NCI-H774 (cell line): ENCODE measurements at places on chromosomes 16 and 17.

GRCh38 chr17:57086069-57086930 is 1.3 kb downstream of the AKAP1 start:
- DNase-seq: no peak

DNA sequence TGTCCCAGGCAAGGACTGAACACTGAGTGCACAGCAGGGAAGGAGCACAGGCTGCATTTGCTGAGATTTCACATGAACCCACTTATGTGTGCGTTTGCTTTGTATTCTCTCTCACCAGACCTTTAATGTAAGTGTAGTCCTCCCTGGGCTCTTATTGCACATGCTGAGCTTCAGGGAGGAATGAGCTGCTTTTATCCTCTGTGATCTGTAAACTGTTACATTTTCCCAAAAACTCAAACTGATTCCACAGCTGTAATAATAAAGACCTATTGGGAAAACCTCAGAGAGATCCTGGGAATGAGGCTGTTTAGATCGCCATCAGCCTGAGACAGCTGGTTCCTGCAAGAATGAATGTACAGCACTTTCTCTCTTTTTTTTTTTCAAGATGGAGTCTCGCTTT is 53.6 kb upstream of the ADORA2B start:
- no peak for DNase-seq

DNA sequence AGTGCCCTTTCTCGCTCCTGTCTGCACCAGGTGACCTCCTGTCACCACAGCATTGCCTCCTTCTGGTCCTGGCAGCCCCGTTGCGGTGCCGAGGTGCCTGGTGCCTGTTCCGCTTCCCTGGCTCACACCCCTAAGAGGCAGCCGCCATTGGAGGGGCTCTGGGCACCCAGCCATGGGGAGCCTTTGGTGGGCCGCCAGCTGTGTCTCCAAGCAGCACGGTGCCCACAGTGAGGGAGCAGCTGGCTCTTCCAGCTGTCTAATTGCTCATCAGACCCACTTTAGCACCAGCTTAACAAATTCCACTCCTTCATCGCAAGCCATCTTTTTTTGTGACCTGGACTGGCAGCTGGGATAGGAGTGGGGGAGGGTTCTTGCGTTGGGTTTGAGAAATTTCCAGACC is 276.1 kb downstream of the SNX29 start:
- no peak for DNase-seq

GRCh38 chr16:28326881-28327610 is 34.7 kb downstream of the SBK1 start:
- DNase-seq: no peak

- DNase-seq: no peak
Measured at GRCh38 chr16:27374804-27375425, 27.1 kb upstream of the IL21R start.

GRCh38 chr17:33962857-33963655 is 292.0 kb upstream of the CCL2 start:
- no peak for DNase-seq

DNA sequence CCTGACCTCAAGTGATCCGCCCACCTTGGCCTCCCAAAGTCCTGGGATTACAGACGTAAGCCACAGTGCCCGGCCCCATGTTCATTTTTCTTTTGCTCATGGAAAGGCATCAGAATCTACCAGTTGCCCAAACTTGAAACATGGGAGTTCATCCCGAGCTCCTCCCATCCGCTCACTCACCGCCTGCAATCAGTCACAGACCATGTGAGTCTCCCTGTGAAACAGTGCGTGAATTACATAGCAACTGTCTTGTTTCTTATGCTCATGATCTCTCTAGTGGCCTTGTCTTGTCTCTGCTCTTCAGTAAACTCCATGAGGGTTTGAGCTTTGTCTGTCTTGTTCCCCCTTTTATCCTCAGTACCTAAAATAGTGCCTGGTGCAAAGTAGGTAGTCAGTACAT is 52.1 kb upstream of the TNRC6A start:
- DNase-seq: no peak

DNA sequence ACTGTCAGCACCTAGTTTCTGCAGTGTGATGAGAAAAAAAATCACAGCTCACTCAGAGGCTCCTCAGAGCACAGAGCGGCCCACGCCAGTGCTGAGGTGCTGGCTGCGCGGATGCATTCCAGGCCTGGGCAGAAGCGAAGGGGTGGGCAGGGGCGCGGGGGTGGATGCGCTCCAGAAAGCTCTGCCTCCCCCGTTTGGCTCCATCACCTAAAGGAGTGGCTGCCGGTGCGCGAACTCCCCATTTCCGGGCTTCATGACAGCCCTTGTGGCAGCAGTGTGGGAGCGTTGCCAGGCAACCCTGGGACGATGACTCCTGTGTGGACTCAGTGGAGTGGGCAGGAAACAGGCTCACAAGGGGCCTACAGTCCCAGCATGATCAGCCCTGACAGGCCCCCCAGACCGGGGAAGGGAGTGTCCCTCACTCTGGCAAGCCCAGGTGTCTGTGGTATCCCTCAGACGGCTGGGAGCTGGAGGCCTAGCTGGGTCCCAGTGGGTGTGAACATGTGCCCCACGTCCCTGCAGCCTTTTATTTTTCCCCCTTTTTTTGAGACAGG is 32.8 kb upstream of the NUDT16L1 start:
- DNase-seq: peak; percentile 30

- no peak for DNase-seq
Measured at GRCh38 chr17:78512976-78513375, 64.2 kb downstream of the DNAH17 start.

- DNase-seq: no peak
Measured at GRCh38 chr17:66562119-66562518, 259.7 kb downstream of the PRKCA start.

- DNase-seq: no peak
Measured at GRCh38 chr16:13612623-13613022, 307.3 kb upstream of the ERCC4 start.

DNA sequence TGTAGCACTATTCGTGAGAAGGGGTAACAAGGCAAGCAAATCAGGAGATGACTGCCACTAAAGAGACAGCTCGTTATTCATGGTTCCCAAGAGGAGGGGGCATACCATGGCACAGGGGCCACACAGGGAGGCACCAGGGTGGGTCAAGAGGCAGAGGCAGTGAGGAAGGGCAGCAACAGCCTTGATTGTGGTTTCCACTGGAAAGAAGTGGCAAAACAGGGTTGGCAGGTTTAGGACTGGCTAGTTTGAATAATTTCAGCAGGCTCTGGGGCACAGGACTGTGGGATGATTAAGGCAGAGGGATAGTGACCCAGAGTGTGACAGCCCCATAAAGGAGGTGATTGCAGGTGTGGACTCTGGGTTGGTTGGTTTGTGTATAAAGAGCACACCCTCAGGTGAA is 188.9 kb downstream of the CBLN1 start:
- DNase-seq: no peak

DNA sequence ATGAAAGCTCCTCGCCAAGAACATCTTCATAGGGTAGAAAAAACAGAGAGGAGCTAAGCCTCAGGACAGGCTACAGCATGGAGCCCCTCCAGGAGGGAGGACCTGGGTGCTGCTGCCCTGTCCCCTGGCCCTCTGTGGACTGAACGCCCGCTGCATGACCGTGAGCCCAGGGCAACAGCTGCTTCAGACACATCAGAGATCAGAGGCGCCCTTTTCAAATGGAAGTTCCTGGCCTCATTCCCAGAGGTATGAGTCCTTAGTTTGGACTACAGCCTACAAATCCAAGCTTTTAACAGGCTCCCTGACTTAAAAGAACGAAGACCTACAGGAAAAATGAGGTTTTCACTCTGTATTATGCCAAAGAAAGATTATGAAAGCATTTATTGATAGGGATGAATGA is 48.5 kb downstream of the ZNF18 start:
- DNase-seq: no peak

DNA sequence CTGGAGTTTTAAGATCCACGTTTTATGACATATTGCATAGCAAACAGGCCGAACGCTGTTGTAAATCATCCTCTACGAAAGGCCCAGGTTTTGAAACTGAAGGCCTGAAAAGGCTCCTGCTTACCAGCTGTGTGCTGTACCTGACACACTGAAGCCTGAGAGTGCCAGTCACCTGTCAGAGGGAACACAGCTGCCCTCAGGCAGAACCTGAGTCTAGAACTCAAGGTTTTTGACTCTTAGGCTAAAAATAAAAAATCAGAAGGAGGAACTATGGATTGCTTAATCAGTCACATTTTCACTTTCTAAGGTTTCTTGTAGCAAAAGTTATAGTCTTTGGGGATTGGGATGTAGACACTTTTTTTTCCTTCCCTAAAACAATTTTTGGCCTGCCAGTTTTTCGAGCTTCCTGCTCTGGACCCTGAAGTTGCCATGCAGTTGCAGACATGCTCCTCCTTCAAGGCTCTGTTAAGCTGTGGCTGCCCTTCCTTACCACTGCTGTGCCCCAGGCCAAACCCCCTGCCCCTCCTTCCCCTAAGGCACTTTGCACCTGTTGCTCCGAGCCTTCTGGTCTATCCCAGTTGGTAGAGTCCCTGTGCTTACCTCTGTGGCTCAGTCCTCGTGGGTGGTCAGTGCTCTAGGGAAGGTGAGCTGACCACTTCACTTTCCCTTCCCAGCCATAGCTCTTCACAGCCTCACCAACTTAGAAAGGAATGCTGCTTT is 56.6 kb downstream of the TENT4B start:
- DNase-seq: no peak

DNA sequence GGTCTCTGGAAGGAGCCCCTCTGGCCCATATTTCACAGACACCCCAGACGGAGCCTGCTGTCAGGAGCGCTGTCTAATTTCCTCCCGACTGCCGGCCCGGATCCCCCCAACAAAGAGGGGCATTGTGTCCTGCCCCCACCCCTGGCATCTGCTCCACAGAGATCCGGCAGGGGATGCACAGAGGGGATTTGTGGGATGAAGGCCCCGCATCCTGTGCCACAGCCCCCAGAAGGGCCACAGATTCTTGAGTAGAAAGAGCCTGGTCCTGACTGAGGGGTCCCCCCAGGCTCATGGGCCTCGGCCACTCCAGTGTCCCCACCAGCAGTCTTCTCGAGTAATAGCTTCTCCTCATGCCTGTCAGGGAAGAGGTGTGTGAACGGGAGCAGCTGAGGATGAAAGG is 29.5 kb downstream of the MEOX1 start:
- no peak for DNase-seq

- no peak for DNase-seq
Measured at GRCh38 chr17:82114872-82115271, 16.8 kb upstream of the FASN start.

- DNase-seq: peak; percentile 69
Measured at GRCh38 chr17:75749545-75750389, 15.2 kb downstream of the GALK1 start.

GRCh38 chr16:13435873-13436474 is 484.0 kb upstream of the ERCC4 start:
- no peak for DNase-seq

DNA sequence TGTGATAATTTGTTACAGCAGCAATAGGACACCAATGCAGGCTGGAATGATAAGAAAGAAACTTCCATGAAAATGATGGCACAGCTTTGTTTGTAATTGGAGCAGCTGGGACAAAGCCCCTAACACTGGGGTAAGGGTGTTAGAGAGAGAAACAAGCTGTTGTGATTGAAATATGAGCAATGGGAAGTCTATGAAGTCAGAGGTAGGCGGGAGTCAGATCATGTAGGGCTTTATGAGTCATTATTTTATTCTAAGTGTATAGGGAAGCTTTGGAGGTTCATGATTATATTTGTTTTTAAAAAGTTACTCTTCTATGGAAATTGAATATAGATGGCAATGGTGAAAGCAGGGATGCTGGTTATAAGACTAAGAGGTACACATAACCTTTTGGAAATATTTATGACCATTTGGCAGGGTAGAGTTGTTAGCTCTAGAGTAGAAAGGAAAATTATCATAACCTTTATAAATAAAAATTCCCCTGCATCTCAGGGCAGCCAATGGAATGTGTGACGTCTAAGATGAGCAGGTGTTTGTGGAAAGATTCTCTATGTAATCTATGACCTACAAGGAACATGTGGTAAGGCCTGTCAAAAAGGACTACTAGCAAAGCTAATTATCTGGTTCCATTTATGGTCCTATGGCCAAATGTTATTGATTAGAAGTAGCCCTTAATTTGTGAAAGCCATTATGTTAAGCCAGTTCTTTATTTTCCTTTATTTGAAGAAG is 85.6 kb downstream of the KCNJ2 start:
- DNase-seq: no peak

GRCh38 chr17:2075336-2076086 is 20.6 kb downstream of the HIC1 start:
- no peak for DNase-seq

DNA sequence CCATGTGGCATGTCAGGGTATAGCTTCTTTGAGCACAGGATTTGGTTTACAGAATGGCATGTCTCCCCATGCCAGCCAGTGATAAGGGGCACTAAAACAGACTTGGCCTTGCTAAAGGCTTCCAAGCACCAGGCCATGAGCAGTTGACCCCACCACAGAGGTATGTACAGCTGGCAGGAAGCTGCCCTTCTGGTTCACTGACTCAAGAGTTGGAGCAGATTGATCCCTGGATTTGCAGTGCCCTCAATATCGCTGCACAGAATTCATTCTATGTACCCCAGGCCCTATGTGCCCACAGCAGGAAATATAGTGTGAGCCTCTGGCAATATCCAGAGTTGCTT is 24.3 kb downstream of the HLF start:
- DNase-seq: no peak

GRCh38 chr17:80367503-80367902 is 47.5 kb upstream of the ENDOV start:
- no peak for DNase-seq

- peak; percentile 58 for DNase-seq
Measured at GRCh38 chr16:1167276-1168107, 14.6 kb downstream of the CACNA1H start.

- no peak for DNase-seq
Measured at GRCh38 chr16:143047-143446, 4.6 kb upstream of the NPRL3 start.

DNA sequence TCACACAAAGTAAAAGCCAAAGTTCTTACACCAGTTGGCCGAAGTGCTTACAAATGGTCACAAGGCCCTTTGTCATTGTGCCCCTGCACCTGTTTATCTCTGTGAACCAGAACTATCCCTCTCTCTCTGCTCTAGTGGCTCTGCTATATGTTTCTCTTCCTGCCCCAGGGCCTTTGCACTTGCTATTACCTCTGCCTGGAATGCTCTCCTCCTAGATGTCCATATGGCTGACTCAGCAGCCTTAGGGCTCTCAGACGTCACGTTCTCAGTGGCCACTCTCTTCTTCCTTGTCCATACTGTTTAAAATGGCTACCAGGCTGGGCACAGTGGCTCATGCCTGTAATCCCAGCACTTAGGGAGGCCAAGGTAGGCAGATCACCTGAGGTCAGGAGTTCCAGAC is 38.8 kb upstream of the DDX52 start:
- DNase-seq: no peak

DNA sequence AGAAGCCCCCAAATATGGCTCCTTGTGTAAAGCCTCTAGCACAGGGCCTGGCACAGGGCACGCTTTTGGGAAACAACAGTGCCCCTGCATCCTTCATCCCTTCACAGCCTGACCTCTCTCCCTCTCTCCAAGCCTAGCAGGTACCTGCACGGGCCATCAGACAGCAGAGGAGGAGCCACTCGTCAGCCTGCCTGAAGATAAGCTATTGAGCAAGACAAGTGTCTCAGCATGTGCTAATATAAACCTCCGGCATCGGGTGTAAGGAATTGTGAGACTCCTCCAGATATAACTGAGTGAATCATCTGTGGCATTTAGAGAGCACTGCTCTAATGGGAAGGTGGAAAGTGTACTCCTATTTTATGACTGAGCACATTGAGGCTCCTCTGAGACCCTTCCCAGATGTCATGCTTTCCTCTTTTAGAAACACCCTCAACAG is 38.3 kb downstream of the TBX4 start:
- DNase-seq: no peak
